ENCODE measurements at places on chromosomes 16 and 17.

DNA sequence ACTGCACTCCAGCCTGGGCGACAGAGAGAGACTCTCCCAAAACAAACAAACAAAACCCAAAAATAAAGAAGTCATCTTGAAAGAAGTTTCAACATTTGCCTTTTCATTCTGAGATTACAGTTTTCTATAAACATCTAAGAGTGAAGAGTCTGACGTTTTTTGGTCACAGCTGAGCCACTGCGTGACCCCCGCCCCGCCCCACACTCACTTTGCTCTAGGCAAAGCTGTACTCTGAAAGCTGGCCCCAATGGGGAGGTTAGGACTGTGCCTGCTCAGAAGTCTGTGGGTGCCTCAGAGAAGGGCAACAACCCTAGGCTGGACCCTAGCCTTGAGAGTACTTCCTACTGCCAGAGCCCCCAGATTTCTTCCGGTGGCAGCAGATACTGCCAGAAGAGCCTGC is 19.3 kb downstream of the CYB5D2 start:
- DNase-seq: no peak

GRCh38 chr17:40100669-40101366 is 429 bp upstream of the NR1D1 start:
- peak; percentile 75 for DNase-seq

- no peak for DNase-seq
Measured at GRCh38 chr17:21058098-21058893, 15.5 kb upstream of the USP22 start.

DNA sequence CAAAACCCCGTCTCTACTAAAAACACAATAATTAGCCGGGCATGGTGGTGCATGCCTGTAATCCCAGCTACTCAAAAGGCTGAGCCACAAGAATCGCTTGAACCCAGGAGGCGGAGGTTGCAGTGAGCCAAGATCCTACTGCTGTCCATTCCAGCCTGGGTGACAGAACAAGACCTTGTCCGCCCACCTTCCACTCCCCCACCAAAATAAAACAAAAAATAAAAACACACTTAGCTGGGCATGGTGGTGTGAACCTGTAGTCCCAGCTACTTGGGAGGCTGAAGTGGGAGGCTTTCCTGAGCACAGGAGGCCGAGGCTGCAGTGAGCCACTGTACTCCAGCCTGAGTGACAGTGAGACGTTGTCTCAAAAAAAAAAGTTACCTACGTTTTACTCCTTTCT is 3.2 kb downstream of the PPM1E start:
- DNase-seq: no peak

DNA sequence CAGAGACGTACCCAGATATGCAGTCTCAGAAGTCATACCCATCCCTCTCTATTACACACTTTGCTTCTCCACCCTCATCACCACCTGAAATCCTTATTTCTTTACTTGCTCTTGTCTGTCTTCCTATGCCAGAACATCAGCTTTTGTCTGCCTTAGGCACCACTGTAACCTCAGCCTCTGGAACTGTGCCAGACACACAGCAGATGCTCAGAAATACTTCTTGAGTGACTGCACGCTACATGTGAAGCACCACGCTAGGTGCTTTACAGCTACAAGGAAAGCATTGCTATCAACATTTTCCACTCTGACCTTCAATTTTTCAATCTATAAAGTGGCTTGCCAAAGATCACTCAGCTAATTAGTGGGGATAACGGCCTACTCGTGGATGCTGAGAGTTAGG is 226.8 kb downstream of the CHD9NB start:
- DNase-seq: no peak

DNA sequence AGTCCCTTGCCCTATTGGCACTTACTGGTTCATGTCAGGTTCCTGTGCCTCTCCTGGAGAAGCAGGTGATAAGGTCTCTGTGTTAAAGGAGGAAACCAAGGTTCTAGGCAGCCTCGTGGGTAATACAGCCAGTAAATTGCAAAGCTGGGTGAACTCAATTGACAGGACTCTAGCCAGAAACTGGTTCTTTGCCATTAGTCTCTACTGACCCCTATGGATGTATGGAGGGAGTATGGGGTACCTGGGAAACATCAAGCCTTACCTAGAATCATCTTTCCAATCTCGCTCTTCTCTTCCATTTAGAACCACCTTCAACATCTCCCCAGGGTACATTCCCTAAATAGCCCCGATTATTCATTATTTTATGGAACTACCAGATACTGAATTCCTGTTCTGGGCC is 169.3 kb downstream of the CDH13 start:
- no peak for DNase-seq

GRCh38 chr17:50188921-50189549 is 12.4 kb downstream of the COL1A1 start:
- no peak for DNase-seq

GRCh38 chr16:11238272-11239202 is 17.5 kb downstream of the SOCS1 start:
- DNase-seq: no peak

GRCh38 chr17:41048441-41048840 is 1.3 kb upstream of the KRTAP2-1 start:
- DNase-seq: no peak

GRCh38 chr16:66164581-66165247 is 201.8 kb upstream of the CDH5 start:
- no peak for DNase-seq

DNA sequence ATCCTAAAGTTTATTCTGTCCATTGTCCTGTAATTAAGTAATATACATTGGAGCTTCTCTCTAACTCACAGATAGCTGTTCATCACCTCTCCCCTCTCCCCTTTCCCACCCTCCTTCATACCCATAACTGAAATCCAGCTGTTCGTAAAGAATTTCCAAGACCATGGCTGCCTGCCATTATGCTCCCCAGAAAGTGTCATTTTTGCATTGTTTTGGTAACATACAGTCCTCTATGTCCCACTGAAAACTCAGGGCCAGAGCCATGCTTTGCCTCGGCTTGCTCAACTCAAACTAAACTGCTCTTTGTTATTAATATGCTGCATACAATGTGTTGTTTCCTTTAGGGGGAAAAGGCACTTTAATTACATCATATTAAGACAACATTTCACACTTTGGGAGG is 132.0 kb downstream of the MRTFB start:
- no peak for DNase-seq

- no peak for DNase-seq
Measured at GRCh38 chr17:74132354-74132753, 71.1 kb upstream of the RPL38 start.

- no peak for DNase-seq
Measured at GRCh38 chr17:27009087-27009486, 284.8 kb upstream of the WSB1 start.

GRCh38 chr16:86062271-86062965 is 163.5 kb downstream of the IRF8 start:
- DNase-seq: no peak

DNA sequence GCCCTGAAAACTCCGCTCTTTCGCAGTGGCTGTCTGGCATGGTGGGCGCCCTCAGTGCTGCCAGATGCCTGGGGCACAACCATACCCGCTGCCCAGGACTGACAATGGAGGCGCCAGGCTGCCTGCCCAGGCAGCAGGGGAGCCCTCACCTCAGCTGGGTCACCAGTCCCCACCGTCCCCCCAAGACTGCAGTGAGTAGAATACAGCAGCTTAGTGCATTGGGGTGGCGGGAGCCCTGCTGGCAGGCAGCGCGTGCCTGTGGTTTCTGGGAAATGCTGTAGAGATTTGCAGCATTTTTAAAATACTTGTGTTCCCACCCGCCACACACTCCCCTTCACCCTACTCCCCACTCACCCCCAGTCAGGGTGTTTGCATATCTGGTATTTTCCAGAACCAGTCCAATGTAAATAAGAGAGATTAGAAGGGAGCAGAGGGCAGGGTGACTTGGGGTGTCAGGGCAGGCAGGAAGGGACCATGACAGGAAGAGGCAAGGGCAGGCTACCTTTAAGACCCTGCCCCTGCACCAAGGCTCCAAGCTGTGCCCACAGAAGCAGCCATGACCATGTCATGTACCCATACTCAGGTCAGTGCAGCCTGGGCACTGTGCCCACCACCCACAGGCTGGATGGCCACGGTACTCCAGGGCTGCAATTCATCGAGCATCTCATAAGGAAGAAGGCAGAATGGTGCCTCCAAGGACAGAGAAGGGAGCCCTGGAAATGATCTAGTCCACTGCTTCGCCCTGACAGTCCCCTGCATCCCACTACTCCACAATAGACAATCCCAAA is 21.5 kb downstream of the MYO18A start:
- DNase-seq: no peak

GRCh38 chr17:36972186-36972700 is 23.5 kb downstream of the AATF start:
- no peak for DNase-seq

- no peak for DNase-seq
Measured at GRCh38 chr17:2704031-2704889, 7.3 kb downstream of the CLUH start.
